Kidney tubule cell (primary cell): ENCODE measurements at places on chromosomes 1 and 21.

DNA sequence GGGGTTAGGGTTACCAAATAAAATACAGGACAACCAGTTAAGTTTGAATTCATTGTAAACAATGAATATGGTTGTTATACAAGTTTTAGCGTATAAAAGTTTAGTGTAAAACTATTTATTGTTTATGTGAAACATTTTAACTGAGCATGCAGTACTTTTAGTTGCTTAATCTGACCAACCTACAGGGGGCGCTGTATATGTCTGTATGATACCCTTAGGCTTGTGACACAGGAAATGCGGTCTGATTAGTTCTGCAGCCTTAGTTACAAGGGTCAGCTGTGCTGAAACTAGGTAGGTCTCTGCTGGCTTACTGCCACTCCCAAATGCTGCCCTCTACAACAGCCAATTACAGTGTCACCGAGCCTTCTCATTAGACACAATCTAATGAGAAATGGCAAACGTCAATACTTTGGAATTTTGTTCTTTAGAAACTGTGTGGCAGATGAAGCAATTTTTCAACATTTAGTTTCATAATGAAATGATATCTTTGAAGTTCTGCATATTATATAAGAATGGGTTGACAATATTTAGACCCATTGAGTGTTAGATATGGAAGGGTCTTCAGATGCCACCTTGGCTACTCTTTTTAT is 56.2 kb downstream of the NTNG1 start:
- peak; percentile 52 for DNase-seq

- no peak for DNase-seq
Measured at GRCh38 chr1:87806379-87807094, 477.9 kb downstream of the LMO4 start.

DNA sequence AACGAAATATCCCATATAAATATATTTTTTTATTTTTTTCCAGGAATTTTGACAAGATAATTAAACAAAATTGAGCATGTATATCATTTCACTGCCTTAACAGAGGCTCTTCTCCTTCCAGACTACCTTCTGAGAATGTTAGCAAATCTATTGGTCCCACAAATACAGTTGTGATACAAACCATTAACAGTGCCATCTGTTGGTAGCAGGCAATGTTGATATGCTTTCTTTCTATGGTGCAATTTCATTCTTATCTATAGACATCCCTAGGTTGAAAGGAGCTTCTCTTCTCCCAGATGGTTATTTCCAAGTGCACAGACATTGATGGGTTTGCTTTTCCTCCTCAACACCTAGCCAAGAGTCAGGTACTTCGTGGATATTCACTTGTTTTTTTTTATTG is 303.6 kb downstream of the USH2A start:
- peak; percentile 47 for DNase-seq

GRCh38 chr1:207670192-207670591 is 25.3 kb downstream of the CR1L start:
- no peak for DNase-seq

- DNase-seq = no peak
Measured at GRCh38 chr1:61047061-61047460, 35.3 kb upstream of the NFIA start.

DNA sequence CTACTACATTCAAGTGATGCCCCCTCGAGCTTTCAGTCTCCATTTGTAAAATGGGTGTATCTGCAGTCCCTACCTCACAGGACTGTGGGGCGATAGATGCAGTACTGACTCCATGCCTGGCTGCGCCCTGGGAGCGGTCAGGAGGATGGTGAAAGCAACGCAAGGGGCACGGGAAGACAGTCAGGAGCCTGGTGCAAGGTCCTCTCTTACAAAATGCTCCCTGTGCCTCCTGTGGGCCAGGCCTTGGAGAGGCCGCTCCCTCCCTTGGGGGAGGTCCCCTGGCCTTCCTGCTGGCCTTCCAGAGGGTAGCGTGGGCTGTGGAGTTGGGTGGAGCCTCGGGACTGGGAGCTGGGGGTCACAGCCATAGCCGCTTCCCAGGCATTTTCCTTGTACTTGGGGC is 21.6 kb downstream of the FAM151A start:
- no peak for DNase-seq

DNA sequence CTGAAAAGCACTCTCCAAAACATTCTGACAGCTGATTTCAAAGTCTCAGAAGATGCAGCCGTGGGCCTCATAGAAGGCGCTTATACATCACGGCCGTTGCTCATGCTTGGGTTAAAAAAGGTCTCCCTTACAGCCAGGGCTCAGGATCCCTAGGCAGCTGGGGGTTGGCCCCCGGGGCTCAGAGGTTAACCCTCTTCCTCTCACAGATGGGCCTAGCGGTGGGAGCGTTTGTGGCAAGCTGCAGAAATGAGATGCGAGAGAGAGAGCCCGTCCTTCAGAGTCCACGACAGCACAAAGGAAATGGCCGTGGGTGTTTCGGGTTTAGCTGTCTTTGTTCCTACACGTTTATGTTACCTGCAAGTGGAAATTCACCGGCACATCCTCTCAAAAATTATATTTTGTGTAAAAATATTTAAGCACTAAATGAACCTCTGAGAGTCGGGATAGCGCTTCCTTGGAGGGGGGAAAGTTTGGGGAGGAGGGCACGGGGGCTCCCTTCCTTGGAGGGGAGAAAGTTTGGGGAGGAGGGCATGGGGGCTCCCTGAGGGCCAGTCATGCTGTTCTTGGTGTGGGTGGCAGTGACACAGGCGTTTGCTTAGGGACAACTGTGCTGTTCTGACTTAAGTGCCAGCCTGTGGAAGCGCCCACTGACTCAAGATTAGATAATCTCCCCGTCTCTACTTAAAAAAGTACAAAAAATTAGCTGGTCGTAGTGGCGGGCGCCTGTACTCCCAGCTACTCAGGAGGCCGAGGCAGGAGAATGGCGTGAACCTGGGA is 20.5 kb upstream of the PRDM15 start:
- DNase-seq = no peak

DNA sequence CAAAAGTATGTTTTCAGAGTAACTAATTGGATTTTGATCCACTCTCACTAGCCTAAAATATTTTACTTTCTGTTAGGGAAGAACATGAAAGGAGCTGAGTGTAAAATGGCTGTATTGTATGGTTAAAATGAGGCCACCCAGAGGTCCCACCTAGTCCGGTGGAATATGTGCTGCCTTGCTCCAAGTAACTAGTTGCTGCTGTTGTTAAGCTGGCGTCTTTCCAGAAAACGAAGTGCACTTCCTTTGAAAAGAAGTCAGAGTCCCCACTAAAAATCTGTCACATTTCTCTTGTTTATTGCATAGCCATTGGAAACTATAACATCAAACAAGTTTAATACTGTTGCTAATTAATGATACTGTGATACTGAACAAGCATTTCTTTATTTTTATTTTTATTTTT is 3.2 kb downstream of the SLC25A33 start:
- DNase-seq = peak; percentile 47

DNA sequence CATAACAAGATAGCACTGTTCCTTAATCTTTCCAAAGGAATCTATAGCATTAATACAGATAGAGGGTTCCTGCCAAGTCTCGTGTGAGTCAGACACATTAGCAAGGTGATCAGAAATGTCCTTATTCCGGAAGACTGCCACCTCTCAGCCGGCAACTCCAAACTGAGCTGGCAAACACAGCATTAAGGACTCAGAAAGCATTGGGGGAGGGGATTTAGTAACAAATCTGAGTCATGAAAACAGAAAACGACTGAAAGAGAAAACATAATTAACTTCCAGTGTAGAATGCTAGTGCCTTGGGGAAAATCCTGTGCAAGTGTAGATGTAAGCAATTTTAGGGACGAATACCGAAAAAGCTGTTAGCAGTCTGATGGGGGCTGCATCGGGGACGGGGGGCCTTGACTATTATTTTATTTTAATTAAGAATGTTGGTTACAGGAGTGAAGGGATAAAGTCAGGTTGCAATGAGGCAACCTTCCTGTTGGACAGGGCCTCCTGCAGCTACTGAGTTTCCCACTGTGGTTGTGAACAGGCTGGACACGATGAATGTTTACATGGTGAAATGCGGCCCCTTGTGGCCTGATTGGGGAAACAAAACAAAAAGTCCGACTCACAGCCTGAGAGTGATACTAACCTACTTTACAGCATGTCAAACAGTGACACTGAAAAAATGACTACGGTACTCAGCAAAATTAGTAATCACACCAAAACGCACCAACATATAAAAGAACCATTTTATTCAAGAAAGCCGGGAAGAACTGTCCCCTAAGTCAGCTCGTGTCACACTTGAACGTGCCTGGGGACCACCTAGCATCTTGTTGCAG is 20.7 kb downstream of the MIS18A start:
- peak; percentile 82 for DNase-seq

DNA sequence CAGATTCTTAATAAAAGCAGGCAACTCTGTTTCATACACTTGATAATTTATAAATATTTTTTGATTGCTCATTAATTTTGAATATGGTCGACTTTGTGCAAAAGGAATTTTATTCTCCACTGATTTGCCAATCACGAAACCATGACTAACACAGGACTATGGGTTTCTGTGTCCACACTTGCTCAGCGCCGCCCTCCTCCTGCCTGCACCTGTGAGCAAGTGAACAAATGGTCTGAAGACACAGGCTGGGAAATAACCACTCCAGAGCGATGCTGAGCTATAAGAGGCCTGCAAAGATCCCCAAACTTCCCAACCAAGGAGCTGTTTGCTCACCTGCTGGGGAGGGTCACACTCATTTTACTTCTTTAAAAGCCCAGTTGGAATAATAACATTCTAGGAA is 19.6 kb downstream of the ABCB10 start:
- no peak for DNase-seq

DNA sequence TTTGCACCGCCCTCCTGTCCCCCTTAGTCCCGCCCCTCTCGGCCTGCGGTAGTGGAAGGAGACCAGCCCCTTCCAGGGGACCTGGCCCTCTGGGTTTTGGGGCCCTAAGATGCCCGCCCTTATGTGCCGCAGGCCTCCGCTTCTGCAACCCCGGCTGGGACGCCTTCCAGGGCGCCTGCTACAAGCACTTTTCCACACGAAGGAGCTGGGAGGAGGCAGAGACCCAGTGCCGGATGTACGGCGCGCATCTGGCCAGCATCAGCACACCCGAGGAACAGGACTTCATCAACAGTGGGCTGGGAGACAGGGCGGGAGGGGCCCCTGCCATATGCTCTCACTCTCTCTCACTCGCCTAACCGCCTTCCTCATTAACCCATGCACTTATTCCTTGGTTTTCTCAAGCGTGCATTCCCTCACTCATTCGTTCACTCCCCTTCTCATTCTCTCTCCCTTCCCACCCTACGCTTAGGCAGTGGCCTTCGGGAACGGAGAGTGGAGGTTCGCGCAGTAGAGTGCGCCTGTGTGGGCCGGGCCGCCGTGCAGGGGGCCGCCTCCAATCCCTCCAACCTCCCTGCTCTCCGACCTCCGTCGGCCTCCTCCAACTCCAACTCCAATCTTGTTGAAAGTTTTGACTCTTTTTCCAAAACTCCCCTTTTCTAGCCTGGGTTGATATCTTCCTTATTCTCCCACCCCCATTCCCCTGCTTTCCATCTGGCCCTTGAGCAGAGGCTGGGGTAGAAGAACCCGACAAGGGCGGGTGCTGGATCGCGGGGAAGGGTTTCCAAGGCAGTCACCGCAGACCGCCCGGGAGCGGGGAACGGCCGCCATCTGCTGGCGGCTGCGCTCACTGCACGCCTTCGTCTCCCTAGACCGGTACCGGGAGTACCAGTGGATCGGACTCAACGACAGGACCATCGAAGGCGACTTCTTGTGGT is 15.2 kb downstream of the BCAN start:
- DNase-seq = peak; percentile 57

DNA sequence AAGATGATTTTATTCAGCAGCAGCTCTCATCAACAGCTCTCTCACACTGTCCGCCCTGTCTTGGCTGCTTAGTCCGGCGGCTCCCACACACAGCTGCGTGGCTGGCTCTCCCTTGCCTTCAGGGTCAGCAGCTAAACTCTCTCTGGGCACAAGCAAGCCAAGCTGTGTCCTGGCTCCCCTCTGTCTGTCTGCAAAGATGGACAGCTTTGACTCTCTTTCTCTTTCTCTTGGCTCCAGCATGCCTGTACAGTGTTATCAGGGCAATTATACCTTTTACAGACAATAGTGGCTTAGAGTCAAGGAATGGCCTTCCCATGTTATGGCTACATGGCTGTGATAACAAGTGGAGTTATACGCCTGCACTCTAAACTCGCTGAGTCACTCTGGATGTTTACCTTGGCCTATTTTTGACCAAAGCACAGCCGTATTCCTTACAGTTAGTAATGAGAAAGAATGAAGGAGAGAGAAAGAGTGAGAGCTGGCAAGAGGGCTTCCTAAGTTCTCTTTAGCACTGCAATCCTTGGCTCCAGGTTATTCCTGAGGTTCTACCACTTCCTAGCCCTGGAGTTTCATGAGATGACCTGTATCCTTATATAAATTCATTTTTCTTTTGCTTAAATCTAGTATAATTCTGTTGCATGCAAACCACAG is 59.9 kb upstream of the ZSWIM5 start:
- DNase-seq = peak; percentile 54

DNA sequence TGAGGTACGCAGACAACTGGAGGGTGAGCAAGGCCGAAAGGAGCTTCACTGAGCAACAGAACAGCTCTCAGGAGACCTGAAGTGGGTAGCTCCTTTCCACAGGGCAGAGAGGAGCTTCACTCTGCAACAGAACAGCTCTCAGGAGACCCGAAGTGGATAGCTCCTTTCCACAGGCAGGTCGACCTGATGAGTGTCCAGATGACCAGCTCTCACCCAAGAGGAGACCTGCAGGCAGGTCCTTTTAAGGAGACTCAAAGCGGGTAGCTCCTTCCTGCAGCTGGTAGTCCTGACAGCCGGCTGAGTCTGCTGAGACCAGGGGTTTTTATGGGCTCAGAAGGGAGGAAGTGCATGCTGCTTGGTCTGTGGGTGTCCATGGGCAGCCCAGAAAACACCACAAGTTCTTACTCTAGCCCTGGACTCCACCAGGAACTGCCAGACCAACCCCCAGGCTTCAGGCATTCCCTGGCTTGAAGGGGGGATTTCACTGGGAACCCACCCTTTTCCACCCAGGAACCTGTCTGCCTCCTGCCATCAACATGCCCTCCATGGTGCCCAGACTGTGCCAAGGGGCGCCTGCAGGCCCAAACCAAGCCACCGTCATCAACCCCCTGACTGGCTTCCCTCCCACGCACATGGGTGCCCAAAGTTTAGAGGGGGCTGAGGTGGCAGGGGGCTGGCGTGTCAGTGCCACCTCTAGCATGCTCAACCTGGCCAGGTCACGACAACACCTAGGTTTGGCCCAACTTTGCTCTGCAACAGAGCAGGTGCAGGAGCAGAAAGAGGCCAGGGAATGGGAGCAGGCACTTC is 43.6 kb downstream of the ZBTB8OS start:
- no peak for DNase-seq

DNA sequence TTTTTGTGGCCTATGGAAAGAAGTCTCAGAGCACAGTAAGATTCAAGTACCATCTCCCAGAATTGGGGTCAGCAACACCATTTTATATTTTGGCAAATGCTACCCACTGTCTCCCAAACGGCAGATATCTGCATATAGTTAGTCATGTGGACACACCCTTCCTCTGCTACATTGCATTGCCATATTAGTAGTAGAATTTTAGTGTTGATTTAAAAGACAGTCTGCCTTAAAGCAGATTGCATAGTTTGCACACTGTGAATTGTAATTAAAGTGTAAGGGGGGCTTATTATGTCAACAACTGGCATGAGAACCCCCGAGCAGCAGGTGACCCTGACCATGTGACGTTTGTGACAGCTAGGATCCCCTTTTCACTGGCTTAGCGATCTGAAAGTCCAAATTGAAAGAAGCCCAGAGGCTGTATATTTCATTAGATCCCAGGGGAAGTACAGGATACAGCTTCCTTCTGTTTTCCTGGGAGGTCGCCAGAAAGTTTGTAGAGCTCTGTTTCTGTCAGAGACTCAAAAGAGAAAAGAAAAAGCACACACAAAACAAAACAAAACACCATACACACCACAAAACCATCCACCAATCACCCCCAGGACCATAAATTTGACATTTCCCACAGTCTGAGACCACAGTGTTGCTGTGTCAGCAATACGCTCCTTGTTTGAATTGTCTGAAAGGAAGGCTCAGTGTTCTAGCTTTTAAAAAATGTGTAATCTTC is 172.4 kb downstream of the NFIA start:
- peak; percentile 6 for DNase-seq
